ENCODE measurements at places on chromosomes 2 and 18.
A peak's percentile ranks its signal among the peaks of the same experiment; 100 is the strongest.

DNA sequence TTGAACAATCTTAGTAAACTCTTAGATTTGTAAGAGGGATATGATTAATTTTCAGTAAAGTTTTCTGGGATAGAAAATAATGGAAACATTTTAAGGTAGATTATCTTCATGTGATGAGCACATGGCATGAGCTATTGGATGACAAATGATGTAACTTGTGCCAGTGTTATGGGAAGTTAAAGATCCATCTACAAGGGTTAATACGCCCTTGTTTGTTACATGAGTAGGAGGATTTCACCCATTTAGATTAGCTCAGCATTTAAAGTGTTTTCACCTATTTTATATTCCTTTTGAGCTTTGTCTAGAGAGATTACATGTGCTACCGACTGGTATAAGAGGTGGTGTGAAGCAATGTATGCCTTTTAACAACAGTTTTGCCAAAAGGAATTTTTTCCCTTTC lies 5.6 kb downstream of the CLIP4 start:
- DNase-seq = no peak

DNA sequence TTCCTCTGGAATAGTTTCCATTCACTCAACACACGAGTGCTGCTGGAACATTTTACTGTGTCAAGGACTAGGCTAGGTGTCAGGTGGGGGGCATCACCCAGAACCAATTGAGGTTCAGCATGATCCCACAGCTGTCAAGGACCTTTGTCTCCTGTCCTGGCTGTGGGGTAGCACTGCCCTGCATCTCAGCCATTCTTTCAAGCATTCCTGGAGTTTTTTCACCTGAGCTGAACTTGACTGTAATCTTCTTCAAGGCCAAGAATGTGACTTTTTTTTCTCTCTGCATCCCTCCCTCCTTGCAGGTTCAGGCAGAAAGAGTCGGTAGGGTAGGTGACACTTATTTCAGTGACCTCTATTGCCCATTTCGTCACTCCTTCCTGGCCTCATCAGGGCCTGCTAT lies 3.5 kb downstream of the MAPK4 start:
- DNase-seq = no peak

- DNase-seq = no peak
Observed at GRCh38 chr18:48407358-48407757, 1.8 kb downstream of the ZBTB7C start.

DNA sequence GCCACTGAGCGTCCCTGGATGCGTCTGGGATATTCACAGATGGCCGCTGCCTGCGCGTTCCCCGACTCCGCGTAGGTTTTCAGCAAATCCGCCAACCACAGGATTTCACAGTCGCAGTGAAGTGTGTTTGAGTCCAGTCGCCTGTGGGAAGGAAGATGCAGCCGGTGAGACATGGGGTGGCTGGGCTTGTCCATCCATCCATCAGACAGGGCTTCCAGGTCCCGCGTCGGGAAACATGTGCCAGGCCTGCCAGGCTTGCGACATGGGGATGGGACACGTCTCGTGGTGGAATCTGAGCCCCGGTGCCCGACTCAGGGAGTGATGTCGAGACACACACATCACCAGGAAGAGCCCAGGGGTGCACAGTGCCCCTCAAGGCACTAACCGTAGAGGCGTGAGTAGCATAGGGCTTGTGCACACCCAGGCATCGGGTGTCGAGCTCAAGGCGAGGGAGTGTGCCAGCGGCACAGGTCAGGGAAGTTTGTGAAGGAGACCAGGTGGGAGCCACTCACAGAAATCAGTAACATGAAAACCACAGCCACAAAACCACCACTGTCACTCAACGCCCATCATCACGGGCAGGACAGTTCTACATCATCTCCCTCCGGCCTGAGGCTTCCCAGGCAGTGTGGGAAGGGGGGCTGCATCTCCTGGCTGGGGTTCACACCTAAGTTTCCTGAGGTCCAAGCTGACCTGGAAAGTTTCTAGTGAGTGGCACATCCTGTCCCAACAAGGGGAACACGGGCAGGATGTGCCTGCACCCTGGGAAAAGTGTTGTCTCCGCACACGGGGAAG lies 63.9 kb downstream of the PXDN start:
- no peak for DNase-seq

DNA sequence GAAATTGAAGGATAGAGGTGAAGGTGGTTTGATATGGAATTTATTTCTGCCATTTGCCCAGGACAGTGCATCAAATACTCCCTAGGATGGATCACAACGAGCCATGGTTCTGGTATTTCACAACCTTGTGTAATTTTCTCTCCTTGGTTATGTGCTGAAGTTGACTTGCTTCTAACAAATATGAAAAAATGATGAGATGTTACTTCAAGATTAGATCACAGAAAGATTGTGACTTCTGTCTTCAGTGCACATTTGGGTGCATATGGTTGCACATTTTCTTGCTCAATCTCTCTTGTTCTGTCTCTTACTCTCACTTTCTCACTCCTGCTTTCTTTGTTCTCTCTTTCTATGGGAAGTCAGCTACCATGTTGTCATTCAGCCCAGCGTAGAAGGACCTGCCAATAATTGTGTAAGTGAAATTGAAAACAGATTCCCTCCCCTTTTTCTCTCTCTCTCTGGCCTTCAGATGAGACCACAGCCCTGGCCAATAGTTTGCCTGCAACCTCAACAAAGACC lies 104.6 kb upstream of the RMDN2 start:
- DNase-seq = no peak

GRCh38 chr18:46916551-46917107 lies 678 bp downstream of the PIAS2 start:
- peak; percentile 65 for DNase-seq

GRCh38 chr18:47175283-47175897 lies 774 bp downstream of the IER3IP1 start:
- no peak for DNase-seq

- peak; percentile 91 for DNase-seq
Observed at GRCh38 chr2:239267288-239267951, 133.4 kb downstream of the HDAC4 start.

GRCh38 chr2:38778687-38779082 lies 675 bp downstream of the GEMIN6 start:
- DNase-seq = peak; percentile 23

DNA sequence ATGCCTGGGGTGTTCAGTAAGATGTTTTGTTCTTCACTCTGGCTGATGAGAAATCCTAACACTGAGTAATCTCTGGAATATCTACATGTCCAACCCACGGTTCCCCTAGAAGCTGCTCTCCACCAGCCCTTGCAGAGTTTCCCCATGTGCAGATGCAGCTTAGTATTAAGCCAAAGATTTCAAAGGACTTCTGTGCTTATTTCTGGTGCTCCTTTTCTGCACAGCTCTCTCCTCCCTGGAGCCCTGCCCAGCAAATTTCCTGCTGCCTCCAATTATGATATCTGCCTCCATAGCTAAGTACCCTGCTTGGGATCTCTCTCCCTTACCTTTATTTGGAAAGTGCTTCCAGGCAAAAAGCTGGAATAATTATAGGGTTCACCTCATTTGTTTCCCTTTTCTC lies 949.3 kb downstream of the BCL11A start:
- no peak for DNase-seq

DNA sequence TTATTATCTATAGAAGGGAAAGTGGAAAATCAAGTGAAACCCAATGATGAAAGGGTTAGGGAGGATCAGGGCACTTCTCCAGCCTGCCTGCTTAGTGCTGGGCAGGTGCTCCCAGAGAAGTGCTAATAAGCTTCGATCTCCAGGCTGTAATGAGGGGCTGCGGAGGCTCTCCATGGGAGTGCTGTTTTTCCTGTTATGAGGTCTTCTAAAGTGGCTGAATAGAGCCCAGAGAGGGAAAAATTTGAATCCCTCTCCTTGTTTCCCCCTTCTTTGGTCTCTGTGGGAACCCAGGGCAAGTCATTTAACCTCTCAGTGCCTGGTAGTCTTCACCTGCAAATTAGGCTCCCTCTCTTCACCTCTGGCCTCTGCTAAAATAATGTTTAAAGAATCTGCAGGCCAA lies 351.7 kb upstream of the DCC start:
- DNase-seq = no peak

DNA sequence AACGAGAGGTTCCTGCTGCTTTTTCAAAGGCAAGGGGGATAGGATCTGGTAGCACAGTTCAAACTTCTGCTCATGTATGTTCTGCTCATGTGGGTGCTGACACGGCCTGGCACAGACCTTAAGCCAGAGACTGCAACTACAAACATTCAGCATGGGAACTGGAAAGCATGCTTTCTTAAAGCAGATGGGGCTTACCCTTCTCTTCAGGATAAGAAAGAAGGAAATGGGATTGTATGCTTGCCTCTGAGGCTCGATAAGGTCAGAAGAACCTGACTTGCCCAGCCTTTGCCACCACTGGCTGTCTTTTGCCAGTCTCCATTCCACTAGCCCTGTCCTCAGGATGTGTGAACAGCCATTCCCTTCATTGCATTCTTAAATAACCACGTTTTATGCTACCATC lies 10.7 kb downstream of the DOCK10 start:
- DNase-seq = no peak

DNA sequence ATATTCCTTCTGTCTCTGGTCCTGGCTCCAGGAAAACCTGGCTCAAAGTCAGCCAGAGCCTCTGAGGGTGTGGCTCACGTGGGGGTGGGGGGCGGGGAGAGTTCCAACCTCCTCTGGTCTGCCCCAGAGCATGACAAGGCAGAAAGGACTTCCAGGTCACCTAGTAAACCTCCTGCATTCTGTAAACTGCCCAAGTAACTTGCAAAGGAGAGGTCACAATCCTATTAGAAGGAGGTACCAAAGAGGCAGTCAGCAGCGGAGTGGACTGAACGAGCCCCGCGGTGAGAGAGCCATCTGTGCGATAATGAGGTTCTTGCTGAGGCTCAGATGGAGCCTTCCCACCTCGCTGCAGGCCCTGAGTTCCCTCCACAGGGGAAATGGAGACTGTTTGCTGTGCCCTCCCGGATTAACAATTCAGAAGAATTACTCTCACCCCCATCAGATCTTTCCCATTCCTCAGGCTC lies 58.9 kb upstream of the GATA6 start:
- no peak for DNase-seq

GRCh38 chr18:22152093-22152492 lies 17.3 kb upstream of the GATA6 start:
- DNase-seq = no peak

- no peak for DNase-seq
Observed at GRCh38 chr2:36461039-36461681, 105.6 kb downstream of the CRIM1 start.

DNA sequence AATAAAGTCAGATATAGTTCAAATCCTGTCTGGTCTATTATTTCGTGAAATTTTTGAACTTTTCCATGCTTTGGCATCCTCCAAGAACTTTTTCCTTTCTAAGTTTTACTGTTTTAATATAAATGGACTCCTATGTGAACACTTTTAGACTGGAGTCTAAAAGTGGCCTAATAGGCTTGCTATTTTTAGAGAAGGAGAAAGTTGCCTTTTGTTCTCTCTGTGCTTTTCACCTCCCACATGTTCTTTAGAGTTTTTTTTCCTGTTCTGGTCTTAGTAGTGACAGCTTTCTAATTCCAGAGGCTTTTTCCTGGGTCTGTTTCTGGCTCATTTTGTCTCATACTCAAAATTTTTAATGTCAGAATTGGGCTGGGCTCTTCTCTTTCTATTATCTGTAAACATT lies 72.2 kb downstream of the ADAM23 start:
- no peak for DNase-seq

DNA sequence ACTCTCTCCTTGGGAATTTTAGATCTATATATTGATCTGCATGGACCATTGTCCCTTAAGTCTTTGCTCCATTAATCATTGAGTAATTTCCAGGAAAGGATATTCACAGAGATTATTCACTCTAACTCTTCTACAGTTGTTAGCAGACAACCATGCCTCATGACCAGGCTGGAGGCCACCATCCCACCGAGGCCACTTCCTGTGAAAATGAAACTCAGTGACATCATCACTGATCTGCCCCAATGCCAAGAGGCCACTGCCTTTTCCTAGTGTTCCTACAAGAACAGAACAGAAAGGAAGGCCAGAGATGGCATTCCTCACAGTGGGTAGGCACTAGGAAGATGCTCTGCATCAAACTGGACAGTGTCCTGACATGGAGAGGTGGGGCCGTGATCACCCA lies 161.3 kb downstream of the DTNA start:
- no peak for DNase-seq

GRCh38 chr2:123518367-123518766 lies 506.7 kb upstream of the CNTNAP5 start:
- DNase-seq = no peak

- no peak for DNase-seq
Observed at GRCh38 chr2:122532072-122532344, 776.6 kb downstream of the TSN start.

DNA sequence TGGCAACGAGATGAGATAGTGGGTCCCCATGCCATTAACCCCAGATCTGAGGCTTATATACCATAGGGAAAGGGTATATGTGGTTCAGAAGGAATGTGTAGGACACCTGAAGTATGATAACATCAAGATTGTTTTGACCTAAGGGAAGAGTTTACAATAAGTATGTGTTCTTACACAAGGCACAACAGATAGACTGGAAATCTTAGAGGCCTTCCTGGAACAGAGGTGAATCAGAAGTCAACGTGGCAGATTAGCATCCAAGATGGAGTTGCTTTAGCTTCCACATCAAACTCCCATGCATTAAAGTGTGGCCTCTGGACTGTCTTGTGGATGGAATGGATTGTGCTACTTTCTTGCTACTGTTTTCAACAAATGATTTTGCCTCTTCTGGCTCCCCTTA lies 116.6 kb upstream of the NT5C1B start:
- DNase-seq = no peak

GRCh38 chr18:24055878-24056277 lies 41.3 kb downstream of the TTC39C start:
- DNase-seq = no peak

- DNase-seq = peak; percentile 79
Observed at GRCh38 chr2:219352448-219353023, 20.0 kb upstream of the RESP18 start.

DNA sequence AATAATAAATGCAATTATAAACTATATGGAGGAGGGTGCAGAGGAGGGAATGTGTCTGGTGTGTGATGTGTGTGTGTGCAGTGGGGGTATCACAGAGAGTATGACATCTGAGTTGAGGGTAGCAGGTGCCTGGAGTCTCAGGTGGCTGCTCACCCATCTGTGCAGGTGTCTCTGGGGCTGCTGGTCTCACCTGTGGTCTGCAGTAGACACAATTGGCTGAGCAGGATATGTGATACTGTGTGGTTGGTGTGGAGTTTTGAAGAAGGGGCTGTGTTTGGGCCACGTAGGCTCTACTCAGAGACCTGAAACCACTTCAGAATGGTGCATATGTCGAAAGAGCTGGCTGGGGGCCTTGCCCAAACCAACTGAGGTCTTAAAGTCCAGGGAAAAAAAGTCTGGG lies 17.0 kb downstream of the FABP1 start:
- no peak for DNase-seq

GRCh38 chr2:226636586-226636985 lies 163.0 kb downstream of the IRS1 start:
- no peak for DNase-seq

- no peak for DNase-seq
Observed at GRCh38 chr18:23682472-23682871, 6.8 kb upstream of the LAMA3 start.

DNA sequence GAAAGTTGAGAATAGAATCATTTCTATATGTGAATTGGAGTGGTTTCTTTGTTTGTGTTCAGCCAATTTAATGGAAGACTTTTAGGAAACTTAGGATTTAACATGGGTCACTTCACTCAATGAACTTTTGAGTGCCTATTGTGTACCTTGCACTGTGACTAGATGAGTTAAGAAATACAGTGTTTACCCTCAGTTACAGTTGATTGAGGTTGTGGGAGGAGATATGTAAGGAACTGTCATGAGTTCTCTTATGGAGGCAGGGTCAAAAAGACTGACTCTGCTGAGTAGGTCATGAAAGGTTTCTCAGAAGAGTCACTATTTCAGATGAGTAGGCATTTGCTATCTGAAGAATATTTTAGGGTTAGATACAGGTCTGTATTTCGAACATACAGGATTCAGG lies 98.6 kb downstream of the RAB3GAP1 start:
- DNase-seq = no peak

- DNase-seq = no peak
Observed at GRCh38 chr2:204453730-204454167, 91.5 kb upstream of the PARD3B start.

All from NAMALWA (cell line).